ENCODE measurements at places on chromosomes 11 and 22.

DNA sequence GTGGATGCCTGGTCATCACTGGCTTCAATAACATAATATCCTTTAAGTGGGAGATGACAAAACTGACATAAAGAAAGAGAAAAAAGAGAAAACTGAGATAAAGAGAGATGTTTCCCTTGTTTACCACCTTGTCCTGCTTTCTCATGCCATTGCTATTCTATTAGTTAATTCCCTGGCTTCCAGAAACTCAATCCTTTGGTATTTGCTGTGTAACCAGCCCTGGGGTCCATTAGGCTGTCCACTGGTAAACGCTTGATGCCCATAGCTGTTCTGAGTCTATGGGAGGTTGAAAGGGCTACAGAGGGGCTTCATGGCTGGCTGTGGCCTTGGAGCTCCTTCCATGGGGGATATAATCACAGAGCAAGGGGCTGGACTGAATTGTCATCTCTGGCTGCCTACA, 243.4 kb upstream of the PLET1 start:
- no peak for DNase-seq

DNA sequence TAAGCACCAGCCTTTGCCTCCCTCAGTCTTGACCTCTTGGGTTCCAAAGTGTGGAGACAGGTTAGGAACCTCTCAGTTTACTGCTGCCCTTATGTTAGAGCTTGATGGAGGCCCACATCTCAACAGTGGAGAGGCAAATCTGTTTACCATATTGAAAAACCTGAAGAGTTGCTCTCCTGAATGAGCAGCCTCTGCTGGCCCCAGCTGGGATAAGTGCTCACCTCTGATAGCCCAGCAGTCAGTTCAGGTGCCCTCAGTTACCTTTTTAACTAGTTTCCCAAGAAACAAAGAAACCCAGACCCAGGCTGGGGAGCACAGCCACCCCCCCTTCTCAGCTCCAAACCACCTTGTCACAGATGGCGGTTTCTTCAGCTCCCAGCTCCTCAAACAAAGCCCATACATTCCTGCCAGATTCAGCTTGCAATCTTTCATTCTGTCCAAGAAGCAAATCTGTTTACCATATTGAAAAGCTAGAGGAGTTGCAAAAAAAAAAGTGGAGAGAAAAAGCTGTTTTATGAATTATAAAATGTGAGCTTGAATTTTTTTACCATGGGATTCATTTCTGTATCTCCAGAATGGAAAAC, 57.2 kb downstream of the PPFIBP2 start:
- no peak for DNase-seq

GRCh38 chr11:103441021-103441420, 331.8 kb downstream of the DYNC2H1 start:
- no peak for DNase-seq

DNA sequence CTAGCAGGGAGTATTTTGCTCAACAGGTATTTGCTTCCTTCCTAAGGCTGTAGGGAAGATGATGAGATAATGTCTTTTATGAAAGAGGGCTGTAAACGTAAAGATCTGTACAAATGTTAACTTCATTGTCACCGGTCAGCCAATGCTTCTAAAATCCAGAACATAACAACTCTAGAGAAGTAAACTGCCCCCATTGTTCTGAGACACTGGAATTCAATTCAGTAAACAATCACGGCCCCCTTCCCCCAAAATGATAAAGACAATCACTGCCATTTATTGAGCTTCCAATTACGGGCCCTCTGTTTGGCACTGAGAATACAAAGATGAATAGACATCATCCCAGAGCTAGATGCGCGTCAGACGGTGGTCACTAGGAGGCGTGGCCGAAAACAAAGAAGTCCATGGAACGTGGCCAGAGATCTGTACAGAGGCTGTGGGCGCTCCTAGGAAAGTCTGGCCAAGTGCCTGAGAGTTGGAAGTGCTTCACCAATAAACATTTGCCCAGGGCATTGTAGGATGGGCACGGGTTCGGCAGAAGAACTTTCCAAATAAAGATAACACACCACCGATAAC, 576 bp downstream of the TMEM258 start:
- peak; percentile 83 for DNase-seq

DNA sequence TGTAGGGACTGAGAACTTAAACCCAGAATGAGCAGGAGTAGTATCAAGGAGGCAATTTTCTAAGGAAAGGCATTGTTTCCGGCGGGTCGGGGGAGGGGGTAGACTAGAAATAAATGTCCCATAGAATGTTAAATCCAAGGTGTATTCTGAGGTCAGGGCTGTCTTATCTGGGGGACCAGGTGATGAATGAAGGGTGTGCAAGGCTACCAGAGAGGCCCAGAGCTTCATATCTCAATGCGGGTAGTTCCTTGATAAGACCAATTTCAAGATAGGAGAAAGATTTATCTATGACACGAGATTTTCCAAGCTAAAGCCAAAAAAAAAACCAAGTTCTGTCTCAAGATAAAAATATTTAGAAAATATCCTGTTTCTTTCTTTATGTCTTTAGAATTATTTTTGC, 8.3 kb upstream of the RCE1 start:
- no peak for DNase-seq

- no peak for DNase-seq
Measured at GRCh38 chr22:34897126-34897525, 168.8 kb upstream of the ISX start.

GRCh38 chr11:67119585-67120391, 725 bp downstream of the KDM2A start:
- no peak for DNase-seq

- DNase-seq, result no peak
Measured at GRCh38 chr11:73194593-73194992, 23.5 kb upstream of the P2RY2 start.

- DNase-seq, result no peak
Measured at GRCh38 chr11:80317612-80318011, 876.8 kb upstream of the TENM4 start.

- DNase-seq, result no peak
Measured at GRCh38 chr22:24554313-24555164, at the start of gene GUCD1. Gene GUCD1, minus strand, starts transcription at chr22:24555138. Its CDS starts 147 bp downstream, at chr22:24554991.

DNA sequence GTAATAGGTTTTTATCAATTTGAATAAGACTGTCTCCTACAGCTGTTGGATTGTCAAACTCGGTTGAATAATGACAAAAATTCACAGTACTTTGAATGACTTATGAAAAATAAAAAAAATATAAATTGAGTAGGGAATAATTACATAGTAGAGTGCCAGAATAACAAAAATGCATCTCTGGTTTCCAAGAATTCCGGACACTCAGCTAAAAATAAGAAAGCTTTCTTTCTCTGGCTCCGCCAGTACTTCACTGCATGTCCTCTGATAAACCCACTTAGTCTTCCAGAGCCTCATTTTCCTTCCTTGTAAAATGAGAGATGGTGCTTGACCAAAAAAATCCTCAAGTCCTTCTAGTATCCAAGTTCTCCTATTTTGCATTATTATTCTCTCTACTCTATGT, 374.6 kb upstream of the LUZP2 start:
- DNase-seq, result no peak

- no peak for DNase-seq
Measured at GRCh38 chr11:11036848-11037732, 179.2 kb upstream of the ZBED5 start.

- DNase-seq, result no peak
Measured at GRCh38 chr22:47133061-47133969, 370.9 kb downstream of the TBC1D22A start.
